Tongue (tissue), 3 donors: ENCODE measurements at places on chromosomes 11 and 22. TPM values are rescaled to one million over a fixed set of nuclear protein-coding genes. Genes with fewer than 3 reads are reported as not detected.

SEPTIN5 gene
- total RNA-seq, result 109 TPM

DNA sequence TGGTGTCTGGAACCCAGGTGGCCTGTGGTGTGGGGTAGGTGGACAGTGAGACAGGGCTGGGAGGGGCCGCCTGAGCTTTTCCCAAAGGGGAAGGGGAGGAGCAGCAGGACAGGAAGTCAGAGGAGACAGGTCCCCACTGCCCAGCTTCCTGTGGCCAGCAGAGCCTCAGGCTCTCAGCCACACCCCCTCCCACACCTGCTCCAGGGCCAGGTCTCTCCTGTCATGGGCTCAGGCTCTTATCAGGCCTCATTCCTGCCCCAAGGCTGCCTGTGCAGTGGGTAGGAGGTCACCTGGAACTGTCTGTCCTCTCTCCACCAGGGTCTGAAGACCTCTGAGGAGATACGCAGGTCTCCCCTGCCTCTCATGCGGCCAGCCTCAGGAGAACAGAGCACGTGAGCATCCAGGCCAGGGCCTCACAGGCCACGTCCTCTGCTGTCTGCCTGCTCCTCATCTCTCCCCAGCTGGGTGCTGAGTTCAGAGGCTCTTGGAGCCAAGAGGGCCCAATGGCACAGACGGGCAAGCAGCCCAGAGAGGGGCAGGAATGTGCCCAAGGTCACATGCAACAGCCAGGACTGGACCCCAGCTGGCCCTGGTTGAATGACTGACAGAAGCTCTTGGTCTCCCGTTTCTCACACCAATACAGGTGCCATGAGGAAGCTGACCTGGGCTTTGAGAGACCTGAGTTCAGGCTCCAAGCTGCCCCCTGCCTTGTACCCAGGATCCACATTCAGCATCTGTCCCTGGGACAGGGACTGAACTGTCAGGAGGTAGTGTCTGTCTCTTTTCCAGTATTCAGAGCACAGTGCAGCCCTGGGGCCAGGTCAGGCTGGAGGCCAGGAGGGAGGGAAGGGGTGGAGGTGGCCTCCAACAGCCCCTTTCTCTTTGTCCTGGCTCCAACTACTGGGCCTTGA, 16.7 kb downstream of the STARD10 start:
- DNase-seq, result no peak

POTEH gene
- not detected for total RNA-seq

DNA sequence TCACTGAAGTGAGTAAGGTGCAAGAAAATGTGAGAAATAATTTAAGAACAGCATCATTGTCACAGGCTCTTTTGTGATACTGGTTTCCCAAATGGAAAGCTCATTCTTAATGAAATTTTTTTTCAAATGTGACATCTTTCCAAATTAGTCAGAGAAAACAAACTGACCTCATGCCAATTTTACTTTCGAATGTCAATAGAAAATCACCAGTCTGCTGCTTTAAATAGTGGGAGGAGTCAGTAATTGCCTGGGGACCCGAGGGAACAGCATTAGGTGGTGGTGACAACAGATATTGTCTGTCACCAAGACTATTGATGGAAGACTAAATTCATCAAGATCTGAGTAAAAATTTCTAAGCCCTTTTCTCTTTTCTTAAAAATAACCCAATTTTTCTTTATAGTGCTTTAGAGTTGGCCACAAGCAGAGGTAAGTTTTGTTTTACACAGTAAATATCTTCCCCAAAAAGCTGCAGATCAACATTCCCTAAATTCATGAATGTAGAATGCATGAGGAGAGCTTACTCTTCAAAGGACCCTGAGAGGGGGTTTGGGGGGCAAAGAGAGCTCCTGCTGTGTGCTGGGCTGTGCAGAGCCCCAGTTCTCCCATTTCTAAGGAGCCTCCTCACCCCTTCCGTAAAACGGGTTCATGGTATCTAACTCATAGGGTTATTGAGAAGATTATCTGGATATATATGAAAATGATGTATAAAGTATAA, 95.1 kb downstream of the PIWIL4 start:
- DNase-seq, result no peak

TSSK2 gene
- not detected for total RNA-seq

GRCh38 chr11:82989628-82990404, 81.9 kb downstream of the RAB30 start:
- DNase-seq, result no peak

DNA sequence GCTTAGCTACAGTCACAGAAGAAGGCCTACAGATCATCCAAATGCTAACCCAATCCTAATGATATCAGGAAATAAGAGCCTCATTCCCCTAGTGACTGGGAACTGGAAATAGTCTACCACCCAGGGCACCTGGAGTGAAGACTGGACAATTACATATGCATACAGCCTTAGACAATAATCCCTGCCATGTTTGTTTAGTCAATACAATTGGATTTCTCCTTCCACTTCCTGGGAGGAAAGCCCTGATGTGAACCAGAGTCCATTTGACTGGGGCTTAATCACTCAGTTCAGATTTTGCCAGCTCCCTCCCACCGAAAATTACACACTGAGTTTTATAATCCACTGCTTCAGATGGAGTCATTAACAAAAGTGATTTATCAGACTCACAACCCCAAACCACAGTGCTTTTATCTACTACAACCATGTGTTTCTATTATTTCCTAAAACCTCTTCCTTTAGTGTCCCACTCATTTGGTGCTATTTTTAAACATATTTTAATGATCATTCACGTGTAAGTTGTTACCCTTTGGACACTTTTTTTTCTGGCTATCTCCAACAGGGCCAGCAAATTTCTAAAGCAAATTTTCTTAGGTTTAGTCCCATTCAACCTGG, 29.9 kb downstream of the CWF19L2 start:
- DNase-seq, result no peak

GRCh38 chr11:78217650-78218541, 29.2 kb downstream of the USP35 start:
- DNase-seq, result no peak

DNA sequence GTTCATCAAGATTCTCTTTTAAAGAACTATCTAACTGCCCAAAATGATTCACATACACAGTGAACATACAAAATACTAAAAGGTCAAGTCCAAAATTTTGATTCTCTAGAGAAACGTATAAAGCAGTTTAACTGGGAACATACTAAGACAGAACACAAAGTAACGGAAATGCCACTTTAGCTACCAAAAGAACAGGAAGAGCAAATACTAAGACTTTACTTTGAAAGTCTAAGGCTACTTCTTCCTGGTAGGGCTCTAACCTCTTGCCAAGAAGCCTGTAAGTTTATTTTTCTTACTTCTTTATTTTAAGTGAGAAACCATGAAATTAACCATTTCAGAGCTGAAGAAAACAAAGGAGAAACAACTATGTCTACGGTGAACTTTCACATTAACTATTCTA, 6.2 kb downstream of the PICALM start:
- no peak for DNase-seq

CEP126 gene
- 4.2 TPM for total RNA-seq

TMEM191B gene
- not detected for total RNA-seq

GRCh38 chr11:57237204-57237681, at the start of gene APLNR:
Gene APLNR (minus strand): TSS chr11:57237250. CDS start chr11:57237004, 246 bp downstream.
- peak; percentile 19 for DNase-seq

DNA sequence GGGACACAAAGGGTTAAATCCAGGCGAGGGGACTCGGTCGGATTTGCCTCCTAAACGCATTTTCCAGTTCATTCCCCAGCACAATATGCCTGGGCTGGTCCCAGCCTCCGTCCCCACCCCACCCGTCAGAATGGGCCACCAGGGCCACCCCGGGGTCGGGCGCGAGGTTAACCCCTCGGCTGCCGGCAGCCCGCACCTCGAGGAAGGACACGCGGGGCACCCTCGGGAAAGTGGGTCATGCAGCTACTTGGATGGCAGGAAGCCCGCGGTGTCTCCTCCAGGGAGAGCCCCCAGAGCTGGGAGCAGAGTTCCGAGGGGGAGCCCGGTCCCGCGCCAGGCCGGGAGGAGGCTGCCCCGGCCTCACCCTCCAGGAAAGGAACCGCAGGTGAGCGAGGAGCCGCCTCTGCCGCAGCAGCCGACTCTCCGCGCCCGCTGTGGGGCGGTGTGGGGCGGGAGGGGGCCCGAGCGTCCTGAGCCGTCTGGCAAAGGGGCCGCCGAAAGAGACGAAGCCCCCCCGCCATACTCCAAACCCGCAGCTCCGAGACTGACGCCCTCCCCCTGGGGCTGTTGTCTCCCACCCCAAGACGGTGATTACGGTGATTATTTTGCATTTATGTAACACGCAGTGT, 1.4 kb downstream of the NECTIN1 start:
- peak; percentile 71 for DNase-seq

- DNase-seq, result no peak
These were observed 13.3 kb downstream of the ZDHHC5 start for GRCh38 chr11:57681168-57681567.

DNA sequence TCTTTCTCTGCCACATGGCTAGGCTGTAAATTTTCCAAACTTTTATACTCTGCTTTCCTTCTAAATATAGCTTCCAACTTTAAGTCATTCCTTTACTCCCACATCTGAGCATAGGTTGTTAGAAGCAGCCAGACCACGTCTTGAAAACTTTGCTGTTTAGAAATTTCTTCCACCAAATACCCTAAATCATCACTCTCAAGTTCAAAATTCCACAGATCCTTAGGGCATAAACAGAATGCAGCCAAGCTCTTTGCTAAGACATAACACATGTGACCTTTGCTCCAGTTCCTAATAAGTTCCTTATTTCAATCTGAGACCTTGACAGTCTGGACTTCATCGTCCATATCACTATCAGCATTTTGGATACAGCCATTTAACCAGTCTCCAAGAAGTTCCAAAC, 749.9 kb downstream of the METTL15 start:
- no peak for DNase-seq
